Fibroblast of skin of left biceps (primary cell): ENCODE measurements at places on chromosomes 7 and 10.
A peak's percentile ranks its signal among the peaks of the same experiment; 100 is the strongest.

DNA sequence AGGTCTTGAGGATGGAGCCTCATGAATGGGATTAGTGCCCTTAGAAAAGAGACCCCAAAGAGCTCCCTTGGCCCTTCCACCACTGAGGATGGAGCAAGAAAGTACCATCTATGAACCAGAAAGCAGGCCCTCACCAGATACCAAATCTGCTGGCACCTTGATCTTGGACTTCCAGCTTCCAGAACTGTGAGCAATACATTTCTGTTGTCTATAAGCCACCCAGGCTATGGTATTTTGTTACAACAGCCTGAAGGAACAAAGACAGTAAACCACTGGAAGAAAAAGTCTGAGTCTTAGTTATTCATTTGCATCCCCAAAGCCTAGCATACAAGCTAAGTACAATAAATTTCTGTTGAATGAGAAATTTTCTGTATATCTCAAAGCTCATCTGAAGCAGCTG is 37.9 kb upstream of the TNS3 start:
- DNase-seq = no peak

DNA sequence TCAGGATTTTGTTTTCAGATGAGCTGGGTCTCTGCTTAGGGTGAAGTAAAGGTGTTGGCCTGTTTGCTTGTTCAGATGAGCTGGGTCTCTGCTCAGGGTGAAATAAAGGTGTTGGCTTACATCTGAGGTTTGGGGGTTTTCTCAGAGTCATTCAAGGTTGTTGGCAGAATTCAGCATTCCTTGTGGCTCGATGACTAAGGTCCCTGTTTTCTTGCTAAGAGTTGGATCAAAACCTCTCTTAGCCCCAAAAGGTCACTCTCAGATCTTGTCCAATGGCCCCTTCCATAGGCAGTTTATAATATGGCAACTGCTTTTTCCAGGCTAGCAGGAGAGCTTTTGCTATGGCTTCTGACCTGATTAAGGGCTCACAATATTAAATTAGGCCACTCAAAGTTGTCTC is 106.6 kb downstream of the ADAM22 start:
- no peak for DNase-seq

DNA sequence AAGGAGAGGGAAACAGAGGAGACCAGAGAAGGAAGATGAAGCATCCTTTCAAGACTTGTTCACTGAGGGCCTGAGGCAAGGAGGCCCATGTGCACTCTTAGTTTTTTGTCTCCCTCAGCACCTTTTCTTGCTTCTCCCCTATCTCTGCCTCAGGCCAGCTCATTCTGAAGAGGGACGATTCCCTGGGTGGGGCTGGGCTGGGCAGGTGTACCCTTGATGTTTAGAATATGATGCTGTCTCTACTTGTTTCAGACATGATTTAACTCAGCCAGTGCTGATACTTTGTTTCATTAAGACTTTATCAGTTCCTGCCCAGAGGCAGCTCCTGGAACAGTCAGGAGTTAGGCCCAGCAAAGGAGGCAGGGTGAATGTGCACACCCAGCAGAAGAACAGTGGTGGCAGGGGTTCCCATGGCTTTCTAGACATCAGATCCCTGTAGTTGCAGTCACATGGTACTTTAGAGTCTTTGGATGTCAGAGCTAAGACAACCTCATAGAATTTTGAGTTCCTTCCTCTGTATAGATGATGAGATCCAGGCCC is 3.4 kb downstream of the PRXL2A start:
- DNase-seq = no peak

- DNase-seq = no peak
Measured at GRCh38 chr7:121436136-121436535, 40.0 kb upstream of the FAM3C start.

GRCh38 chr10:33311640-33312039 is 22.8 kb downstream of the NRP1 start:
- no peak for DNase-seq

GRCh38 chr7:139588632-139589031 is 65.1 kb downstream of the CLEC2L start:
- no peak for DNase-seq

DNA sequence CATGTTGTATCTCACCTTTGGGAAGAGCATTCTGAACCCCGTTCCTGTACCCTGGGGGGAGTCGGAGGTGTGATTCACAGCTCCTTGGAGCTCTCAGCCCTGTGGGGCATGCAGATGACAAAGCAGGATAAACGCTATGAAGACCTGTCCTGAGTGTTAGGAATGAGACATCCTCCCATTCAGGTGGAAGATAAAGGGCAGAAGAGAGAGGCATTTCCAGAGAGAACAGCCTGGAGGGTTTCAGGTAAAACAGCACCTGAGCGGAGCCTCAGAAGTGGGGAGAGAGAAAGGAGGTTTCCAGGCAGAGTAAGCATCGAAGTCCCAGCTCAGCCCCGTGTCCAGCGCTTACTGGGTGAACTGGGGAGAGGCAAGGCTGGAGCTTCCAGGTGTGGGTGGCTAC is 288.9 kb downstream of the KLF6 start:
- DNase-seq = no peak

DNA sequence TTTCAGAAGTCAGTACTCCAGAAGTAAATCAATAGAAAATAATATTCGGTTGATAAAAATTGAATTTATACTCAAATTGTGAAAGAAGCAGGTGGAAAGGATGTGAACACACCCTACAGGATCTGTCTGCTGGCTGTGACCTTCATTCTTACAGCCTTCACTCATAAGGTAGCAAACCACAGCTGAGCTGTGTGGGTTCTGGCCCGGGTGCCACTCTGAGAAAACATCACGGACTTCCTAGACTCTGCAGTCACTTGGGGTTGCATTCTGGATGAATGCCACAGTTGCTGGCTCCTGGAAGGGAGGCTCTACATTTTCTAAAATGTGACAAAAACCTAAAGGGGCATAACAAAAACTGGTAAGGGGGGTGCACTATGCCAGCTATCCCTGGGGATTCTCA is 36.0 kb upstream of the ABLIM1 start:
- no peak for DNase-seq

- DNase-seq = no peak
Measured at GRCh38 chr7:96173781-96174180, 148.1 kb downstream of the SLC25A13 start.

DNA sequence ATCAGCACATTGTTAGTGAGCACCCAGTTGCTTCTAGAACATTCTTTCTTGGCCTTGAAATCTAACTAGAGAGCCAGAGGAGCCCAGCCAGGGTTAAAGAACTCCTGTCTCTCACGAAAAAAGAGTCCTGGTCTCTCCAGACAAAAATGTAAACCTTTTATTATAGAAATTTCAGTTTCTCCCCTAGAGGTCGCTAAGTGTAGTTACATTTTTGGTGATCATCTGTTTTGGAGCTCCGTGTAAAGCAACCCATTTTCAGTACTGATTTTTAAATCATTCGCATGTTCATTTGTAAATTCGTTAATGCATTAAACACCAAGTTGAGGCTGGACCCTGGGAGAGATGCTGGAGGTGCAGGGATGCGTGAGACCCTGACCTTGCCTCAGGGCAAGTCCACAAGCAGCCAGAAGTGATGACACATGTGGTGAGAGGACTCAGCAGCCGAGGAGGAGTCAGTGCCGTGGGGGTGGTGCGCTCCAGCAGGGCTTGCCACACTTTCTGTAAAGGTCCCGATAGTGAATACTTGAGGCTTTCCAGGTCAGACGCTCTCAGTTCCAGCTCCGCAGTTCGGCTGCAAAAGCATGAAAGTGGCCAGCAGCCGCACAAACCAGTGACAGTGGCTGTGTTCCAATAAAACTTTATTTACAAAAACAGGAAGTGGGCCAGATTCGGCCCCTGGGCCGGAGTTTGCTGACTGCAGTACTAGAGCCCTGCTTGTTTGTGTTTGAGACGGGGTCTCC is 578.6 kb upstream of the FOXK1 start:
- DNase-seq = no peak

DNA sequence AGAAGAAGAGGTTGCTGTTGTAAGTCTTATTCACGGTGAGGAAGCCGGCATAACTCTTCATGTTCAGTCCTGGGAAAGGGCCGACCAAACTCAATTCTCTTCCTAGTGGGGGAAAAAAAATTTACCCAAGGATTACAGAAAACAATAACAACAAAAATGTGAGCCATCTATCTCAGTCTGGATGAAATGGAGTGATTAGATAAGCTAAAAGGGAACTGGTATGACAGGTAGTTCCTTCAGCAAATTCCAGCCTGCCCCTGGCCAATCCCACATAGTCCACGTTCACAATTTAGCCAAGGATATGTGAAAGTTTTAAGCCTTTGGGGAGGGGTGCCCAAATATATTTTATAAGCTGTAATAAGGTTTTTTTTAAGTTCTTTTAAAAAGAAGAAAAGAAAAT is 33.6 kb downstream of the CPVL start:
- no peak for DNase-seq

- DNase-seq = no peak
Measured at GRCh38 chr7:33762151-33762910, 143.0 kb upstream of the BMPER start.

- DNase-seq = no peak
Measured at GRCh38 chr7:37930226-37930948, 9.9 kb downstream of the EPDR1 start.

DNA sequence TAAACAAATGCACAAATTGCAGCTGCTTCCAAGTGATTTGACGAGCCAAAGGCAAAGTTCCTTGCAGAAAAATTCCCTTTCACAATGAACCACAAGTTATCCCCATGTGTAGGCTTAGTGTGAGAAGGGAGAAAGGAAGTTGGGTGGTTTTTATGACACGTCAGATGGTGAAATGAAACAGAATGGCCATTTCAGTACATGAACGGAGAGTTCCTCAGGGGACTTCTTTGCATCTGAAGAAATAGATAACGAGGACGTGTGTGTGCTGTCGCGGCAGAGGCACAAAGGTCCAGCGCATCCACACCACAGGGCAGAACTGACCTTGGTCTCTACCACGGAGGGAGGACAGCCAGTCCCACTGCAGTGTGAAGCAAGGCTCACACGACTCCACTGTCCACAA is 135.9 kb downstream of the PAXIP1 start:
- DNase-seq = no peak

DNA sequence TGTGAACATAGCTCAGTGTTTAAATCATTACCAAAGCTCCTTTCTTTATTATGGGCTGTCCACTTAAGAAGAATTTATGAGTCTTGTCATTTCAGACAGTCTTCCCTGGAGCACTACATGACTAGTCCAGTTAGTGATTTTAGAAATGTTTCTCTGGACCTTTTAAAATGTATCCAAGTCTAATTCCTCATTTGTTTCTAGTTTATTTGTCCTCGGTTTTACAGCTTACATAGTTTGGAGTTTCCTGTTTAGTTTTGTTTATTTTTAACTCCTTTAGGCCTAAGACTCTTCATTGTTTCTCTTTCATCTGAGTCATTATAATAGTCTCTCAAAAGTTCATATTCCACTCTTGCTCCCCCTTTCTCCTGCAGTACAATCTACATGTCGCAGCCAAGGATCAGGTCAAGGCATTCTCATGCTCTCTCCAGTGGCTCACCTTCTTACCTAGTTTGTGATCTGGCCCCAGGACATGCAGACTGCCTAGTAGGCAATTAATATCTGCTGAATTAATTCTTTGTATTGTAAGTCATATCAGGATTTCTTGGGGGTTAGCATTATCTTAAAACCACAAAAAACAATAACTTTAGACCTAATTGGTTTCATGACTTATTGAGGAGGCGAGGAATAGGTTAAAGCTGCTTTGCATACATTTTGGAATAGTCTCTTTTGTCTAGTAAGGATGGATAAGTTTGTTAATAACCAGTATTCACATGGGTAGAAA is 93.8 kb downstream of the MAPK8 start:
- DNase-seq = peak; percentile 6

GRCh38 chr7:6575281-6576023 is 1.8 kb upstream of the ZDHHC4 start:
- no peak for DNase-seq

- DNase-seq = no peak
Measured at GRCh38 chr10:112136486-112137153, 46.9 kb downstream of the GPAM start.

GRCh38 chr7:152011860-152012259 is 13.6 kb upstream of the GALNT11 start:
- DNase-seq = no peak

- no peak for DNase-seq
Measured at GRCh38 chr10:634256-634655, 55.2 kb downstream of the DIP2C start.

- DNase-seq = peak; percentile 82
Measured at GRCh38 chr7:15086131-15086611, 183.6 kb upstream of the DGKB start.

DNA sequence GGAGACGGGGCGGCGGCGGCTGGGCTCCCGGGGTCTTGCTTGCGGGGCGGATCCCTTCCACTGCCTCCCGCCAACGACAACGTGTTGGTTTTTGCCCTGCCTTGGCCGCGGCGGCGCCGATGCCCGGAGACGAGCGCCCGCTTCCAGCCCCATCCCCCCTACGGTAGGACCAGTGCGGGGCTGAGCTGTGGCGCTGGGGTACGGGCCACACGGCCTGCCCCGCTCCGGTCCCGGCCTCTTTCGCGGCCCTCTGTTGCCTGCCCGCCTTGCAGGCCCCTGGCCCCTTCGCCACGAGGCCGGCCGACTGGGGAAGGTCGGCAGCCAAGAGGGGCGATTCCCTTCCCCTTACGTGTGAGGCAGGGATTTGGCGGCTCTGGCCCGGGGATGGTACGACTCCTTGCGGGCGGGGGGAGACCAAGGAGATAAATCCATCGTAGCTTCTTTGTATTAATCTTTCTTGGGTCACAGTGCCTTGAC is 488 bp downstream of the EIF4H start:
- DNase-seq = peak; percentile 19

GRCh38 chr10:71701496-71702132 is 18.0 kb downstream of the C10orf105 start:
- DNase-seq = no peak

GRCh38 chr10:72068126-72068765 is 20.1 kb downstream of the SPOCK2 start:
- DNase-seq = no peak

GRCh38 chr10:92274071-92274470 is 16.8 kb downstream of the CPEB3 start:
- no peak for DNase-seq

GRCh38 chr7:82348251-82348650 is 95.3 kb downstream of the CACNA2D1 start:
- no peak for DNase-seq

- DNase-seq = no peak
Measured at GRCh38 chr7:27765841-27766240, 25.9 kb downstream of the TAX1BP1 start.

DNA sequence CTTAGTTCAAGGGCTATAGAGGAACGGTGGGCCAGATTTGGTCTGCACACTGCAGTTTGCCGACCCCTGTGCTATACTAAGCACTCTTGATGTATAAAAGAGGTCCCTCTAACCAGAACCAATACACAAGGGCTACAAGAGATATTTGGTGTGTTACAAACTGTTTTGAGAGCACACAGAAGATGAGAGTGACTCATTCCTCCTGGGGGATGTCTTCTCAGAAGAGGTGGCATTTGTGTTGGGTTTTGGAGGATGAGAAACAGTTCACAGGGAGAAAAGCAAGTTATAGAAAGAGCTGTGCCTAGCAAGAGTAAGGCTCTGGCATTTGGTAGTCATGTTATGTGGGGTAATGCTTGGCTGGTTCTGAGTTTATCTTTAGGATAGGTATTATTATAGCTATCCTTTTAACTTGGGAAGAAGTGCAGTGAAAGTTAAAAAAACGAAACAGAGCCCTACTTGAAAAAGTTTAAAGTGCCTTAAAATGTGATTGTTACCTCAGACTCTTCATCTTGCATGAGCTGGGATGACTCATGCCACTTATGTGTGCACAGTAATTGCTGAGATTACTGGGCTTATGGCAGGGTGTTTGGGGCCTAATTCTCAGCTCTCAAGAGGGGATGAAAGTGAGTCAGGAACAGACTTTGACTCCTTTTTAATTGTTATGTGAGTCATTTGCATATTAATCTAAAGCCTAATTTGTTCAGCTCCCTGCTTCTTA is 160.4 kb downstream of the KIF20B start:
- peak; percentile 19 for DNase-seq

- peak; percentile 60 for DNase-seq
Measured at GRCh38 chr10:91557651-91558111, 75.2 kb downstream of the PPP1R3C start.
